ENCODE measurements at places on chromosomes 1 and 21.

DNA sequence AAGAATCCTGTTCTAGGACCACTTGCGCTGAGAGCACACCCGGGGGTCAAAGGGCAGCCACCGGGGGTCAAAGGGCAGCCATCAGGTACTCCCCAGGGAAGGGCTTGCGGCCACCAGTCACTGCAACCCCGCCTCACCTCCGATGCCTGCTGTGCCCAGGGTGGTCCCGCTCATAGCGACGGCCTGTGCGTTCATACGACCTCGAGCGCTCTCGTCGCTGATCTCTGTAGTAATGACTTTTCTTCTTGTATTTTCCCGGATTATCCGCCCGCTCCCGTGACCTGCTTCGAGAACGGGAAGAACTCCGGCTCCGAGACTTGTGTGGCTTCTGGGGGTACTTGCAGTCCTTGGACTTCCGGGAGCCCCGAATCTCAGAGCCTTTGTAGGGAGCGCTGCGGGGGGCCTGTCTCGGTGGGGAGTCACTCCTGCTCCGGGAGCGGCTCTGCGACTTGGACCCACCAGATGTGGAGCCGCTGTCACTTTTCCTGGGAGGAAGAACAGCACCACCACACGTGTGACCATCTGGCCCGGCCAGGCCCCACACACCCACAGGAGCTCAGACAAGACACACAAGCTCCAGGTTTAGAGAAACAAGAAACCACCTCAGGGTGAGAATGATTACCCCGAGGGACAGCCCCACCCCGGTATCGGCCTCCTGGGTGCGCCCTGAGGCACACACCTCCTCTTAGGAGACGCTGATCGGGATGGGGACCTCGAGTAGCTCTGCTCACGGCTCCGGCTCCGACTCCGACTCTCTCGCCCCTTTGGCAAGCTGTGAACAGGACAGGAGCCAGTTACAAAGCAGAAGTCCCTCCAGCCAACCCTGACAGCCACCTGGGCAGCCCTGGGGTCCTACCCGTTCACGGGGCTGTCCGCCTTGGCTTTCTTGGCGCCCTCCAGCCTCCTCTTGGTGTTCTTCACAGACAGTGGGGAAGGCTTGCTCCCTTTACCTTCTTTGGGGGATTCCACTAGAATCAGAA is 11.7 kb downstream of the CCNL2 start:
- DNase-seq, result no peak

DNA sequence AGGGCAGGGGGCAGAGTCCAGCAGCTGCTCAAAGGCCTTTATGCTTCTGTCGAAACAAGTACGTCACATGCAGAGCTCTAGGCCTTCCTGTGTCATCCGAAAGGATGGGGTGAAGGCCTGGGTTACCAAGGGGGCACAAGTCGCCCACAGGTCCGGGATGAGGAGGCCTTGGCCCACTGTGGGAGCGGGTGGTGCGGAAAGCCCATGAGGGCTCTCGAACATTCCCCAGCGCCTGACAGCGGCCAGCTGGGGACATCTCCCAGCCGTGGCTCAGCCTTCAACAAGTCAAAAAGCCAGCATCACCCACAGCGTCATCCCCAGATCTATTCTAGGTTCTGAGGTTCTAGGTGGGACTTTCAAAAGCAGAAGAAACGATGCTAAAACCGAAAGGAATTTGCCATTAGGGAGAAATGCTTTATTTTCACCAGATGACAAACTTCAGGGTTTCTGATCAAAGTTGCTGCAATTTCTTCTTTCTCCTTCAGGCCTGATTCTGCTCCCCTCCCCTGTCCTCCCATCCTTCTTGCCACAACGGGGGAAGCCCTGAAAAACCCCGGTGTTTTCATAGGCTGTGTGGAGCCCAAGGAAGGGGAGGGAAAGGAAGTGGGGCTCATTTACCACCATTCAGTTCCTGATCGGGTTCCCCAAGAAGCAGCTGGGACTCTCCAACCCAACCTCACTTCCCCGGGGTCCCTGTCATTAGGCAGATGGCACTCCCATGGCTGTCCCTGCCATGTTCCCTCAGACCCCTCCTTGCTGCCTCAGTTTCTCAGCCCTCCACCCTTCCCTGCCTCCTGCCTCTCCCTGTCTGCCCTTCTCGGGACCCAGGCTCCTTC is 17.6 kb downstream of the GPR137B start:
- no peak for DNase-seq

DNA sequence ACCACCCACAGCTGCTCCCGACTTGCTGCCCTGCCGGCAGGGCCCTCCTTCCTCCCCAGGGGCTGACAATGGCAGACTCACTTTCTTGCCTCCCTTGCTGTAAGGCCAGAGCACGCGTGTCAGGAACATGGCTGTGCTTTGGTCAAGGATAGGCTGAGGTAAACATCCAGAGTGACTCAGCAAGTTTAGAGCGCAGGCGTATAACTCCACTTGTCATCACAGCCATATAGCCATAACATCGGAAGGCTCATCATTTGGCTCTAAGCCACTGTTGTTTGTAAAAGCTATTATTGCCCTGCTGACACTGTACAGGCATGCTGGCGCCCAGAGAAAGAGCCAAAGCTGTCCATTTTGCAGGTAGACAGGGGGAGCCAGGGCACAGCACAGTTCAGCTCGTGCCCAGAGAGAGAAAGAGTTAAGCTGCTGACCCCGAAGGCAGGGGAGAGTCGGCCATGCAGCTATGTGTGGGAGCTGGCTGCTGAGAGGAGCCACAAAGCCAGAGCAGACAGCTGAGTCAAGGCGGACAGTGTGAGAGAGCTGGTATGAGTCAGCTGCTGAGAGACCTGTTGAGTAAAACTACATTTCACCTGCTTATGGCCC is 60.6 kb downstream of the GNG4 start:
- no peak for DNase-seq

- DNase-seq, result no peak
Measured at GRCh38 chr1:109559995-109560394, 11.6 kb downstream of the GNAI3 start.

DNA sequence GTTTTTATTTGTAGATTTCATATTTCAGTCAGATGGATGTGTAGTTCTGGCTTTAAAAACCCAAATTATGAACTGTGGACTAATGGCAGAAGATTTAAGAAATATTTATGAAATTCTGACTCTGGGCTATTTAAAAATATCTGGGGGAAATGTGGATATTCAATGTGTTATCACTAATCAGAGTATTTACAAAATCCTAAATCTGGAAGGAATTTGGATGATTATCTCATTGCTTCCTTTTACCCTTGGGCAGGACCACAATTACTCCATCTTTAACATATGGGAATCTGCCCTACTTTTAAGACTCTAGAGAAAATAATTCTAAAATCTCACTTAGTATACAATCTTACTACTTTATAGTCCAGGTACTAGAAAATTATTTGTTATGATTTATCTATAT is 203.2 kb downstream of the PDE4B start:
- no peak for DNase-seq

- no peak for DNase-seq
Measured at GRCh38 chr1:37704966-37705365, 12.7 kb downstream of the CDCA8 start.

GRCh38 chr1:205068001-205068400 is 16.3 kb downstream of the TMEM81 start:
- no peak for DNase-seq

DNA sequence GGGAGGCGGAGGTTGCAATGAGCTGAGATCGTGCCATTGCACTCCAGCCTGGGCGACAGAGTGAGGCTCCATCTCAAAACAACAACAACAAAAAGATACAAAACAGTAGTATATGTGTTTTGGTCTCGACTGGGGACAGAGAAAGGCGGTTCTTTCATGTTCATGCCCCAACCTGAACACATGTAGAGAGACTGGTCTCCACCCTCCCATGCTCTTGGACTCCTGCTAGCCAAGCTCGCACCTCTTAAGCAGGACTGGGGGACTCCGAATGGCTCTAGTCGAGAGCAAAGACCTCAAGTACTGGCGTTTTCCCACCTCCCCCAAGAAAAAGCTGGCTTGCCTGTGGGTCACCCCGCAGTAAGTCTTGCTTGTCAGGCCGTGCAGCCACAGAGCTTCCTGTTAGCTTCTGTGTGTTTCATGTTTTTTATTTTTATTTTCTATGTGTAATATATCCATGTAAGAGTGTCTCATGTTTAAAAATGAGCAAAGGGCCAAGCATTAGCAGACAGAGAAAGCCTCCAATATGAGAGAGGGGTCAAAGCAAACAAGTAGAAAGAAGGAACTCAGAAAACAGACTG is 91.6 kb downstream of the SCCPDH start:
- no peak for DNase-seq

DNA sequence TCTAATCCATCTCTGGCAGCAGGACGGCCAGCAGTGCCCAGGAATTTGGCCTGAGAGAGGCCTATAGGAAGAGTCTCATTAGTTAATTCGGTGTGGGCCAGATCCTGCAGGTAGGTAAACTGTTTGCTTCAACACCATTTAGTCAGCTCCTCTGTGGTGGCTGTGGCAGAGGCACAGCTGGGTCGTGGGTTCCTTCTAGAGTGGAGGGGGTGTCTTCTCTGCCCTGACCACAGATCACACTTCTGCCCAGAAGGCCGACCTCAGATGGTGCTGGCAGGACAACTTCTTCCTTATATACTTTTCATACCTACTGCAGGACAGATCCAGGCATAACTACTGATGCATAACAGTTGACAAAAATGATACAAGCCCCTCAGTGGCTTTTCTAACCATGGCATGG is 281.4 kb downstream of the RPS6KC1 start:
- DNase-seq, result no peak

DNA sequence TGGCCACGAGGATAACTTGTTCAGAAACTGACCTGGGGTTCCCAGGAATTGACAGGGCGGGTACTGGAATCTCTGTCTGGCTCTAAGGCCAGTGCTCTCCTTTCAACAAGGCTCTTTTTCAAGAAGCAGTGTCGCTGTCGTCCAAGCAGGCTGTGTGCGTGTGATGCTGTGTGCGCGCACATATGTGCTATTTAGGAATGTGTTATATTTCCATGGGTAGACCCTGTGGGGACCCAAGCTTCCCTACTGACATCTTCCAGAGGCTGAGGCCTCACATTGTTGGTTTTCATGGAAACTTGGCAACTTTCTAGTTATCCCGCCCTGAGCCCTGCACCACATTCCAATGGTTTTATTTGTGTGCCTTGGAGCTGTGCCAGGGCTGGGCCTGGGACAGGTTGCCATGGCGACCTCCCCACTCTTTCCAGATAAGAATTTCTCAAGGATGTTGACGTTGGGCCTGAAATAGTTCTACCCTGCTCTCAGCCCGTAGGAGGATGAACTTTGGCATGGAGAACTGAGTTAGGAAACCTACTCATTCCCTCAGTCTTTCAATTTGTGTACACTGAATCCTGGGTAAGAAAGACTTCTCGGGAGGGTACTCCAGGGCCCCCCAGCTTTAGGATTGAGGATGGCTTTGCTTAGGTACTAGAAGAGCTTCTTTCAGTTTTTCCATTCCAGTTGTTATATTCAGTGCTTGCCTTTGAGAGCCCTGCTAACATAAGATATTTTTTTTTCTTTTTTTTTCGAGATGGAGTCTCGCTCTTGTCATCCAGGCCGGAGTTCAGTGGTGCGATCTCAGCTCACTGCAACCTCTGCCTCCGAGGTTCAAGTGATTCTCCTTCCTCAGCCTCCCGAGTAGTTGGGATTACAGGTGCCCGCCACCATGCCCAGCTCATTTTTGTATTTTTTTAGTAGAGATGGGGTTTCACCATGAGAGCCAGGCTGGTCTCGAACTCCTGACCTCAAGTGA is 38.8 kb upstream of the SRSF10 start:
- no peak for DNase-seq

DNA sequence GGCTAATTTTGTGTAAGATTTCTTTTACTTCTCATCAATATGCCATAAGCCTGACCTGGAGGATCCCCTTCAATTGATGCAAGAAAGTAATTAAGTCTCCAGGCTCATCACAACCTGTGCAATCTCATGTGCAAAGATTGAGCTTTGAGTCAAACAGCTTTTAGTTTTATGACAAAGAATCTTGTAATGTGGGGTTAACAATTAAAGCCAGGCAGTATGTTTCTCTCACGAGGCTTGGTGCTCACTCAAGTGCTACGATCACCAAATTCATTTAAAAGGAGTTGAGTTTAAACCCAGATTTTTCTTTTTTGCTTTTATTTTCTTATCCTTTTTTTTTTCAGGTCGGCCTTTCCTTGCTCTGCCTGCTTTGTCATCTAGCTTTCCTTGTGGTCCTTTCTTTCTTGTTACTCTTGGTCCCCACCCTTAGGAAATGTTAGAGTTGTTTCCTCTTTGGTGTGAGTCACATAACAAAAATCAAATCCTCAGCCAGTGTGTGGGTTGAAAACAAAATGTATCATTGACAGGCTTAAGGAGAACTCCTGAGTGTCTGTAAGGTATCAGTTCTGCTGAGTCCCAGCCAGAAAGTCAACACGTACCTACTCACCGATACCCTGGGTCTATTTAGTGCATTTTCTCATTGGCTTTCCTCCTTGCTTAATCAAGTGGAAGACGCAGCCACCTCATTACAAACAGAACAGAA is 1037.2 kb downstream of the ADGRL2 start:
- DNase-seq, result no peak

DNA sequence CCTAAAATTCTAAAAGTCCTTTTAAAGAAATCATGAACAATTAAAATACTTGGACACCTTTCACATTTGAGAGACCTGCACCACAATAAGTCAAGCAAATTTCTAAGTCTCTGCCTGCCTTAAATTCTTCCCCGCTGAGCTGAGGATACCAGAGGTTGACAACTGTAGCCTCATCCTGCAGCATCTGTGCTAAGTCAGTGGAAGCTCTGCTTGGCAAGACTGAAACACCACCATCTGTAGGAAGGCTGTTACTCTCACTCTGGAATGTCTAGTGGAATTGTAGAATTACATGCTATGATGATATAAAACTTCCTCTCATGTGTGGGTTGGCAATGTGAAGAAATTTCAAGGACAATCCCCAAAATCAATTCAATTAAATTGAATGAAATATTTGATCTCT is 1756.5 kb downstream of the NCAM2 start:
- DNase-seq, result no peak

- no peak for DNase-seq
Measured at GRCh38 chr1:156709031-156709430, 3.6 kb upstream of the CRABP2 start.

- no peak for DNase-seq
Measured at GRCh38 chr1:190881064-190881463, 403.4 kb upstream of the BRINP3 start.

- DNase-seq, result no peak
Measured at GRCh38 chr1:230243583-230244353, 176.7 kb downstream of the GALNT2 start.
